ENCODE measurements at places on chromosomes 5 and 9.

- no peaks in the 10 kb centered on the region for H3K27me3 ChIP-seq
- no peak overlapping the region for H3K4me3 ChIP-seq
- H3K27ac ChIP-seq: no peak overlapping the region
- no peaks in the 10 kb centered on the region for H3K4me1 ChIP-seq
- H3K36me3 ChIP-seq: no peaks in the 10 kb centered on the region
Observed at GRCh38 chr9:14936491-14936890, 26.3 kb upstream of the FREM1 start.

- DNase-seq: no peak
- H3K4me1 ChIP-seq: peaks cover 13% of the 10 kb centered on the region
- no peaks in the 10 kb centered on the region for H3K27me3 ChIP-seq
- H3K4me3 ChIP-seq: no peak overlapping the region
- H3K27ac ChIP-seq: peak overlapping the region; percentile 25
Observed at GRCh38 chr5:17398431-17398830, 99.6 kb upstream of the TAF11L2 start.

DNA sequence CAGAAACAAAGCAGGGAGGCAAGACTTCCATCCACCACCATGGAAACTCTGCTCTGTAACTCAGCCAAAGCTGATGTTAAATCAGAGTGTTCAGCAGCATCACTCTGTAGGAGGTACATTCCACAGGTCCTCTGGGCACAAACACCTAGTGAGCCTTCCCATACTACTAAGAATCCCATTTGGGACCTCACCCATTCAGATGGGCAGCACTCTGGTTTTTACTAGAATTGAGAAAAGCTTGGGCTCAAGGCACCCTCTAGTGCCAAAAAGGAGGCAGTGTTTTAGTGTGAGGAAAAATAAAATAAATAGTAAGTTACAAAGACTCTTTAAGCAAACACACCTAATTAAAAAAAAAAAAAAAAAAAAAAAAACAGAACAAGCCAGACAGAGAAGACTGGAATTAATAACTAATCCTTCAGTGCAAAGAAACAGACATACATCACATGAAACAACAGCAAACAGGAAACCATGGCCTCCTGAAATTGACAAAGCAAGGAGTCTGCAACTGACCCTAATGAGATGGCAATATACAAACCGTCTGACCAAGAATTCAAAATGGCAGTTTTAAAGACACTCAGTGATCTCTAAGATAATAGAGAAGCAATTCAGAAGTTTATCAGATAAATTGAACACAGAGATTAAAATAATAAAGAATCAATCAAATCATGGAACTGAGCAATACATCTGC lies 159.5 kb downstream of the GNA14 start:
- H3K27ac ChIP-seq: no peak overlapping the region
- H3K4me1 ChIP-seq: no peaks in the 10 kb centered on the region
- H3K27me3 ChIP-seq: no peaks in the 10 kb centered on the region
- H3K36me3 ChIP-seq: no peaks in the 10 kb centered on the region
- DNase-seq: no peak

GRCh38 chr5:117788596-117788995 lies 1199.8 kb downstream of the DTWD2 start:
- H3K27me3 ChIP-seq: no peaks in the 10 kb centered on the region
- no peaks in the 10 kb centered on the region for H3K4me1 ChIP-seq
- H3K27ac ChIP-seq: no peak overlapping the region
- DNase-seq: no peak

DNA sequence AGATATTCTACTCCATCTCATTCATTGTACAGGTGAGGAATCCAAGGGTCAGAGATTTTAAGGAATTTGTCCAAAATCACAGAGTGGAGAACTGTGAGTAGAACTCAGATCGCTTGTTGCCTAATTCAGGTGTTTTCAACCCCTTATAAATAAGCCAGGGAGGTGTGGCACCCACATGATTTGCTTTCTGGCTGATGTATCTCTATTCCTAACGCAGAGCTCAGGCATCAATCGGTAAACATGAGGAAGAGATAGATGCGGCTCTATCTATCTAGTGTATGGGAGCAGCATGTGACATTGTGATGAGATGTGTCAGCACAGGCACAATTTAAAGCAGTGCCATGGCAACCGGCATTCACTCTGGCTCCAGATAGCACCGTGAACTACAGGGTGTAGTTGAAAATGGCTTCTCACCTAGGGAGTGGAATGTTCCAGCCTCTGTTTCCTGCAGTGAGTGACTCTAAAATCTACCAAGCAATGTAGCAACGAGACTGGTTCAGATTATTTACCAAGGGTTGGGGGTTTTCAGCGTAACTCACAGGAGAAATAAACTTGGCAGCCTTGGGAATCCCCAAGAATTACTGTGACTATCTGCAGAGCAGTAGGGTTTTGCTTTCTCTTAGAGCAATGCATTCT lies 53.4 kb upstream of the SUB1 start:
- no peak for DNase-seq
- peaks cover 4% of the 10 kb centered on the region for H3K4me1 ChIP-seq
- no peak overlapping the region for H3K4me3 ChIP-seq
- H3K36me3 ChIP-seq: no peaks in the 10 kb centered on the region
- H3K27me3 ChIP-seq: no peaks in the 10 kb centered on the region
- no peak overlapping the region for H3K27ac ChIP-seq

- no peak overlapping the region for H3K4me3 ChIP-seq
- no peak overlapping the region for H3K27ac ChIP-seq
- no peaks in the 10 kb centered on the region for H3K36me3 ChIP-seq
- H3K27me3 ChIP-seq: peaks cover 9% of the 10 kb centered on the region
- DNase-seq: no peak
Observed at GRCh38 chr5:133383580-133383939, 228.8 kb downstream of the FSTL4 start.

DNA sequence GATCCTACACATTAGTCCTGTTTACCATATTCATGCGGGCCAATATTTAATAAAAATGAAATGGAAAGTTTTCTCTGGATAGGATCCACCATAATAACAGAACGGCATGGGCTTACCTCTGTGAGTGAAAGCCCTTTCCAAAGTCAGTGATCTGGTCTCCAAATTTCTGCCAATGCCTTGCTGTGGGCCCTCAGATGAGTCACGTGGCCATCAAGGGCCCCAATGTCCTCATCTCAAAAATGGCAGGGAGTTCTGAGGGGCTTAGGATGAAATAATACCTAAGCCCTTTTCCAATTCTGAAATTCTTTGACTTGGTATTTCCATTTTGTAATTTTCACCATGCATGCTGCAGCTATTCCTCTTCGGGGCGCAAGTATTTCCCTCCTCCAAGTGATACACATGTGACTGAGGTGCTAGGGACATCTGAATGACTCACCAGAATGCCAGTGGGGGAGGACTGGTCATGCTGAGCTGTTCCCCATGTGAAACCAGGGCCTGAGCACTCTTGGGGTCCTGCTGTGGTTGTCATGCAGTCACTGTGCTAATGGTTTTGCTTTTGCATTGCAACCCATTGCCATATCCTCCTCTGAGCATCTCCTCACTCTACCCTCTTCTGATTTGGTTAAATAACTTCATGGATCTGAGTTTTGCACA lies 35.0 kb downstream of the ITK start:
- DNase-seq: no peak
- no peaks in the 10 kb centered on the region for H3K4me1 ChIP-seq
- no peak overlapping the region for H3K4me3 ChIP-seq
- no peaks in the 10 kb centered on the region for H3K27me3 ChIP-seq
- no peaks in the 10 kb centered on the region for H3K36me3 ChIP-seq
- H3K27ac ChIP-seq: no peak overlapping the region

DNA sequence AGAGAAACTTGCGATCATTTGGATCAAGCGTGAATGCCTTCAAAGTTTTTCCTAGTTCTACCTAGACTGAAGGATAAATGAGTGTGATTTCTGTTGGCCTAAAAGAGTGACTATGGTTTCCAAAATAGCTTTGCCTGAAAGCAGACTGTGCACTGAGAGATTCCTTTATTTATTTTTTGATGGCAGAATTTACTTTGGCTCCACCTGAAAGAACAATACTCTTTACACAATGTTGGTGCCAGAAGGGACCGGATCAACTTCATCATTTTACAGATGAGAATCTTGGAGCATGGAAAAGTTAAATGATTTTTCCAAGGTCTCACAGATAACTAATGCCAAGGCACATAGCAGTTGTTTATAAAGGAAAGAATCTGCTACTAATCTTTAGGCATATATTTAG lies 199.6 kb downstream of the KCTD16 start:
- H3K27ac ChIP-seq: no peak overlapping the region
- H3K27me3 ChIP-seq: peaks cover 13% of the 10 kb centered on the region
- H3K36me3 ChIP-seq: no peaks in the 10 kb centered on the region
- no peak for DNase-seq

GRCh38 chr9:137545123-137545522 lies 5.1 kb downstream of the PNPLA7 start:
- no peaks in the 10 kb centered on the region for H3K4me1 ChIP-seq
- no peak overlapping the region for H3K27ac ChIP-seq
- no peak for DNase-seq
- no peak overlapping the region for H3K4me3 ChIP-seq
- H3K27me3 ChIP-seq: no peaks in the 10 kb centered on the region

GRCh38 chr5:142698447-142699183 lies 12.7 kb upstream of the FGF1 start:
- no peaks in the 10 kb centered on the region for H3K27me3 ChIP-seq
- H3K4me3 ChIP-seq: no peak overlapping the region

- H3K27me3 ChIP-seq: no peaks in the 10 kb centered on the region
- DNase-seq: no peak
- no peaks in the 10 kb centered on the region for H3K36me3 ChIP-seq
Observed at GRCh38 chr9:3809724-3810123, 283.9 kb upstream of the RFX3 start.

DNA sequence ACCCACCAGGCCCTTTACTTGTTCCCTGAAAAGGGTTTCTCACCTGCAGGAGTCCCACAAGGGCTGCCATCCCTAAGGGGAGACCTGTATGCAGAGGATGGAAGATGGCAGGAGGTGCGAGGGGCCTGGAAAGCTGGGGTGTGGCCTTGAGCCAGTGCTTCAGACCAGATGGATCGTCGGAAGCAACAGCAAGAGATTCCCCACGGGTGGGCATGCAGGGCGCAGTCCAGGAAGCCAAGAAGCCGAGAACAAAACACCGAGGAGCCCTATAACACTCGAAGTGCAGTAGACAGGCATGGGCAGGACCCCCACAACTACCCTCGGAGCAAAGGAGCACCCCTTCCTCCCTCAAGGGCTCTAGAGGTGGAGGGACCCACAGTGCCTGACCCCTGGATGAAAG lies 24.7 kb upstream of the FRRS1L start:
- no peaks in the 10 kb centered on the region for H3K27me3 ChIP-seq
- no peak overlapping the region for H3K4me3 ChIP-seq
- H3K4me1 ChIP-seq: no peaks in the 10 kb centered on the region
- no peak overlapping the region for H3K27ac ChIP-seq
- no peaks in the 10 kb centered on the region for H3K36me3 ChIP-seq

DNA sequence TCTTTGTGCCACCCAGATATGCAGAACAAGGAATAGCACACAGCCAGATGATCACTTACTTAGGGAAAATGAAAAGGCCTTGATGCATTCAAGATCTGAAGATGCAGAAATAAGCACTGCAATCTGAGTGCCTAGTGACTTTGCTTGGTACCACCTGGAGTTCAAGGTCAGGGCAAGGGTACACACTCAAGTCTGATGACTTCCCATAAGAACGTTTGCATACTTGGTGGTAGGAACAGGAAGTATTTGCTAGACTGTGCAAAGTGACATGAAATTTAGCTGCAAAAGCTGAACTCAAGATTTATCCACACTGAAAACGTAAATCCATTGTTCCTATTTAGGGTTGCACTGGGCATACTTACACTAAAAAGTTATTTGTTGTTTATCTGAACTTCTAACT lies 177.1 kb downstream of the PIK3R1 start:
- H3K4me1 ChIP-seq: no peaks in the 10 kb centered on the region
- no peak overlapping the region for H3K4me3 ChIP-seq
- no peaks in the 10 kb centered on the region for H3K36me3 ChIP-seq

DNA sequence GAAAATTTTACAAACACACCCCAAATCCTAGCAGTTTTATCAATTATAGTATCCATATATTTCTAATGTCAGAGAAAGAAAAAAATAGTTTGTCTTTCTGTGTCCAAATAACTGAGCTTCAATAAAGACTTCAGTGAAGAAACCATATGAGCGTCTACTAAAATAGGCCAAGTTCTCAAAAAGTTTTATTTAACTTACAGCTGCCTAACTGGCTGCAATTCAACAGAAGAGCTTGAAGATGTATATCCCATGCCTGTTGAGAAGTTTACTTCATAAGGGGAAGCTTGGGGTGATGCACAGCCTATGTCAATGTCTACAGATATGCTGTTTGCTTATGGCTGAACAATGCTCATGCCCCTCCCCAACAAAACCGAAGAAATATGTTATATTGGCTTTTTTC lies 43.7 kb upstream of the ELOVL7 start:
- peaks cover 10% of the 10 kb centered on the region for H3K36me3 ChIP-seq
- DNase-seq: no peak
- no peak overlapping the region for H3K4me3 ChIP-seq
- no peak overlapping the region for H3K27ac ChIP-seq
- no peaks in the 10 kb centered on the region for H3K27me3 ChIP-seq

DNA sequence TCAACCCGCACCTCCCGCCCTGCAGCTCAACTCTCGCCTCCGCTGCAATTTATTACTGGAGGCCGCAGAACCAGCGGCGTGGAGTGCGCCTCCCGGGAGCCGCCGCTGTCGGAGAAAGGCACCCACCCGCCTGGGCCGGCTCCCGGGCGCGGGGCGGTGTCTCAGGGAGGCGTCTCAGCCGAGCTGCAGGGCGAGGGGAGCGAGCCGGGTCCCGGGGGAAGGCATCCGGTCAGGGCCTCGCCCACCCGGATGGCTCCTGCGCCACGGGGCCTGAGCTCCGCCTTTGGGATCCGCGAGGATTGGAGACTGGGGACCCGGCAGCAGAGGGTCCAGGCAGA lies 32.9 kb downstream of the TSPAN17 start:
- H3K4me3 ChIP-seq: no peak overlapping the region
- H3K36me3 ChIP-seq: no peaks in the 10 kb centered on the region
- no peak overlapping the region for H3K27ac ChIP-seq
- no peaks in the 10 kb centered on the region for H3K4me1 ChIP-seq
- DNase-seq: no peak
- H3K27me3 ChIP-seq: peaks cover 64% of the 10 kb centered on the region

DNA sequence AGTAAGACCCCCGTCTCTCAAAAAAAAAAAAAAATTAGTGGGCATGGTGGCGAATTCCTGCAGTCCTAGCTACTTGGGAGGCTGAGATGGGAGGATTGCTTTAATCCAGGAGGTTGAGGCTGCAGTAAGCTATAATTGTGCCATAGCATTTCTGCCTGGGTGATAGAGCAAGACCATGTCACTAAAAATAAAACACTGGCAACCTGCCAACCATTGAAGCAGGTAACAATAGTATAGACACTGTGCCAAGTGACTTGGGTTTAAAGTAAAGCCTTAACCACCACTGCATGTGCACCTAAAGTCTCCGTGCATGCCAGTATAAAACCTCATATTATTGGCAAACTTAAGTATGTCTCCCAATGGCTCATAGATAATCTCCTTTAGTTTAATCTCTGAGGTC lies 3.4 kb upstream of the APBA1 start:
- H3K27ac ChIP-seq: peak overlapping the region; percentile 64
- H3K4me1 ChIP-seq: peaks cover 22% of the 10 kb centered on the region
- no peak overlapping the region for H3K4me3 ChIP-seq
- no peaks in the 10 kb centered on the region for H3K27me3 ChIP-seq
- DNase-seq: no peak
